ENCODE measurements at places on chromosomes 11 and 22.

DNA sequence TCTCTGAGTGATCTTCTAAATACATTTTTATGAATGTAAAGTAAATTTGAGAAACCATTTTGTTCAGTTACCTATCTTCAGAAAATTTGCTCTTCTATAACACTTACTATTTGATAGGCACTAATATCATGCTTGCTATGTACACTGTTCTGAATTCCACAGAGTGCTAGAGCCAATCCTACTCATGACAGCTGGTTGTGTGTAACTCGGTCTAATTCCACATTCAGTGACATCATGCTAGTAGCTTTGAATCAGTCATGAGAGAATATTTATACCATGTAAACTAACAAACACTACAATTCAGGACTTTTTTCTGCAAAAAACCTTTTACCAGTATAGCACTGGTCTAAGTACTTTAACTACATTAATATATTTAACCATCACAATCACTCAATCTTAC is 902.9 kb downstream of the DLG2 start:
- DNase-seq, result no peak

DNA sequence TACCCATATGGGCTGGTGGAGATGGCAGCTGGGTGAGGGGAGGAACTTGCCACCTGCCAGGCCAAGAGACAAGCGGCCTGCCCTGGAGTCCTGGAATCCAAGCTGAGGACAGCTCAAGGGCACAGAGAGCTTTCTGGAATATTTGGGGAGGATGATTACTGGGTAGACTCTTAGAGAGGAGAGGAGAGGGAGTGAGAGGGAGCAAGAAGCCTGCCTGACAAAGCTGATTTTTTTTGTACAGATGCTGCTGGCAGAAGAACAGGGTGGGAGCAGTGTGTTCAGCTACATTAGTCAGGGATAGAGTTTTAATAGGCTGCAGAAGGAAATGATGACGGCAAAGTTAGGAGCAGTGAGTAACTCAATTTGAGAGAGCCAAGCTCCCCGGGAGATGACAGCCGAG is 299.3 kb downstream of the NXPE2 start:
- DNase-seq, result no peak

DNA sequence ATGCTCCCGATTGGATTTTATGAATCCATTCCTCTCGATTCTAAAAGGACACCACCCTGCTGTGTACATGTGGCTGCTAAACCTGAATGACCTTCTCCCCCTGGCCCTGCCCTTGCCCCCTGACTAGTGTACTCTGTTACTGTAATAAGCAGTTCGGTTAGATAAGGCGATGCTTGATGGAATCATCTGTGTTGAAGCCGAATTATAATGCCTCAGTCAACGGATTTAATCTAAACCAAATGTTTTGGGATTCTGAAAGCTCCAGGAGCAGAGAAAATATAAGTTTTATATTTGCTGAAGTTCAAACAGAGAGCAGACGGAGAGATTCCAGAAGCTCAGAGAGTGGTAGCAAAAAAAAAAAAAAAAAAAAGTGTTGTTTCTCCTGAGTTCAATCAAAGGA is 275.4 kb upstream of the MPPED2 start:
- no peak for DNase-seq

GRCh38 chr11:128349650-128350299 is 237.6 kb downstream of the ETS1 start:
- DNase-seq, result no peak

DNA sequence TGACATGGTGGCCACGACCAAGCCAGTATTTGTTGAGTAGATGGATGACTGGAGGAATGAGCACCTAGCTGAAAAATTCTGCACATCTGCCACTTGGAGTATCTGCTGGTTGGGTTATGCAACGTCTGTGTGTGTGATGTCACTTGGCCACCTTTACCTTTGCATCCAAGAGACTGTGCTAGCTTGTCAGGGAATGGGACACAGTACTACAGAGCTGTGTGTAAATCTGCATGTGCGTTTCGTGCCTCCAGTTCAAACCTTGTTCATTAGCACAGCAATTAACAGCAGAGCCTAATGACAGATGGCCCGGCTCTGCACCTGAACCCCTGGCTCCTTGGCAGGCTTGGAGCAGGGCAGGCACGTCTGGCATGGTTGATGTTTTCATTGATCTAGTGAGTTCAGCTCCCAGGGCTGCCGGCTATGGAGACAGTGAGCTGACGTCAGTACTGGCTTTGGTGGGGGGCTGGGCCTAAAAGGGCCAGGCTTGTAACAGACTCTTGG is 188.4 kb upstream of the NAV2 start:
- DNase-seq, result no peak

DNA sequence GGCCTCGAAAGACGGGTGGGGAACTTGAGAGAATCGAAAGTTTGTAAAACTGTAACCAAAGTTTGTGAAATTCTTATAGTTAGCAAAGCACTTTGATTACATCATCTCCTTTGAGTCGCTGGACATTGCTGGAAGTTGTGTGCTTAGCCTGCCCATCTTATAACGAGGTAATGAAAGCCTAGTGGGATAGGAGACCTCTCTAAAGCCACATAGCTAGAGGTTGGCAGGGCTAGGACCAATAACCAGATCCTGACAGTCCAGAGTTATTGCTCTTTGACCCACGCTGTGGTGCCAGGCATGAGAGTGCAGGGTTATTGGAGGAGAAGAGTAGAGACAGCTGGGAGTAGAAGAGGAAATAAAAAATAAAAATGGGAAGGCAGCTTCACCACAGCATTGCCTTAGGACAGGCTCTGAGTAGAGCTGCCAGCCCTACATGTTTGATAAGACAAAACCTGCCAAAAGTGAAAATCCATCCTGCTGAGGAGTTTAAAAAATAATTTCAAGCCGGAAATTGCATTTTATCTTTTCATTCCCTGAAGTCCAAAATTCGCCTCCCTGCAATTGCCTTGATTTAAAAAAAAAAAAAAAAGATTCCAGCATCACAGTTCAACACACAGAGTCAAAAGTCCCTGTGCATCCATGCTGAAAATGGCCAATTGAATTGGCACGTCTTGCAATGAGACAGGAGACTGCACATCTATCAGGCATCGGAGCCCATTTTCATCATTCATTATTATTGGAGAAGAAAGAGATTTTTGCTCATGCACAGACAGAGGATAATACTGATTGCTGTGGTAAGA is 225.5 kb upstream of the POU2AF2 start:
- DNase-seq, result no peak

GRCh38 chr11:27722117-27722952 is 22.1 kb upstream of the BDNF start:
- no peak for DNase-seq

DNA sequence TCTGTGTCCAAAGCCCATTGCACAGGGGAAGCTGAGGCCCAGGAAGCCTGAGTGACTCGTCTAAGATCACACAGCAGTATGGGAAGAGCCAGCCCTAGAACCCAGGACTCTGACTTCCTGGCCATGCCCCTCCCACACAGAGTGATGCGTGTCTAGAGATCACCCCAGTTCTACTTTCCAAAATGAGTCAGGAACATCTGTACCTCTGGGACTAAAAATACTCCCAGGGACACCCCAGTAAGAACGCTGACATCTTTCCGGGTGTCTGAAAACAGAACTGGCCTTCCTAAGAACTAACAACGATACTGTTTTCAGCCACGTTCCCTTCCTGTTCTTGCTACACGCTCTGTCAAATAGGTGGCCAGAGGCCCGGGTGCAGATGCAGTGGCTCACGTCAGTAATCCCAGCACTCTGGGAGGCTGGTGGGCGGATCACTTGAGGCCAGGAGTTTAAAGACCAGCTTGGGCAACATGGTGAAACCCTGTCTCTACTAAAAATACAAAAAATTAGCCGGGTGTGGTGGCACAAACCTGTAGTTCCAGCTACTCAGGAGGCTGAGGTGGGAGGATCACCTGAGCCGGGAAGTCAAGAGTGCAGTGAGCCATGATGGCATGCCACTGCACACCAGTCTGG is 21.7 kb upstream of the PDGFB start:
- no peak for DNase-seq
